ENCODE measurements at places on chromosomes 12 and 14.

DNA sequence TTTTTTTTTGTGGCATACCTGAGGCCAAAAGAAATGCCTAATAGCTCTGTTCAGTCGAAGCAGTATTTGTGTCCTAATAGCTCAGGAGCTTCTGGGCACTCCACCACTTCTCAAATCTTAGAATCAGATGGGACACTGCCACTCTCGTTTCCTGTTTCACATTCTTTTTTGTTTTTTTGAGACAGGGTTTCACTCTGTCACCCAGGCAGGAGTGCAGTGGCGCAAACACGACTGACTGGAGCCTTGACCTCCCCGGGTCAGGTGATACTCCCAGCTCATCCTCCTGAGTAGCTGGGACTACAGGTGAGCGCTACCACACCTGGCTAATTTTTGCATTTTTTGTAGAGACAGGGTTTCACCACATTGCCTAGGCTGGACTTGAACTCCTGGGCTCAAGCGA, 52.7 kb downstream of the SPPL3 start:
- DNase-seq: no peak

DNA sequence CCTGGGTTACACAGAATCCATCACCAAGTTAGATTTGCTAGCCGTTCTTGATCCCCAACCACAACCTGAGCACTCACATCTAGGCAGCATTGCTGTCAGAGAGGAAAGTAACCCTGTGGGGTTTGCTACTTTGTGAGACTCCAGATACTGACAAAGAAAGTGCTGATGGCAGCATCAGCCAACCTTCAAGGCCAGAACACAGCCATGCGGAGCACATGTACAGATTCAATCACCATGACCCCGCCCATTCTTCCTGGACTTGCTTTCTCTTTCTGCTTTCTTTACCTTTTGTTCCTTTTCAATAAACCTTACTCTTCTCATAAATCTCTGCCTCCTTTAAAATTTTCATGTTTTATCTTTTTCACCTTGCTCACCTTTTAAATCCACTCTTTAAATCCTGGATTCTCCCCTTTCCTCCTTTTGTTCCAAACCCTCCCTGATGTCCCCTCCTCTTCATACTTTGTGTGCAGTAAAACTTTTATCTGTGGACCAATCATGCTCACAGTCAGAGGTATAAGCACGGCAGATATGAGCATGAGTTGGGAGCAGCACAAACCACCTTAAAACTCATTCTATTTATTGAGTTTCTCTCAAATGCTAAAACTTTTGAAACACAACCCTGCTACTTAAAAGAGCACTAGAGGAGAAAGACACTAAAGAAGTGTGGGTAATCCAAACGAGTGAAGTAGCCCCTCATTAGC, 21.9 kb upstream of the CERS5 start:
- no peak for DNase-seq

- no peak for DNase-seq
Measured at GRCh38 chr14:35551081-35551480, 17.1 kb downstream of the INSM2 start.

DNA sequence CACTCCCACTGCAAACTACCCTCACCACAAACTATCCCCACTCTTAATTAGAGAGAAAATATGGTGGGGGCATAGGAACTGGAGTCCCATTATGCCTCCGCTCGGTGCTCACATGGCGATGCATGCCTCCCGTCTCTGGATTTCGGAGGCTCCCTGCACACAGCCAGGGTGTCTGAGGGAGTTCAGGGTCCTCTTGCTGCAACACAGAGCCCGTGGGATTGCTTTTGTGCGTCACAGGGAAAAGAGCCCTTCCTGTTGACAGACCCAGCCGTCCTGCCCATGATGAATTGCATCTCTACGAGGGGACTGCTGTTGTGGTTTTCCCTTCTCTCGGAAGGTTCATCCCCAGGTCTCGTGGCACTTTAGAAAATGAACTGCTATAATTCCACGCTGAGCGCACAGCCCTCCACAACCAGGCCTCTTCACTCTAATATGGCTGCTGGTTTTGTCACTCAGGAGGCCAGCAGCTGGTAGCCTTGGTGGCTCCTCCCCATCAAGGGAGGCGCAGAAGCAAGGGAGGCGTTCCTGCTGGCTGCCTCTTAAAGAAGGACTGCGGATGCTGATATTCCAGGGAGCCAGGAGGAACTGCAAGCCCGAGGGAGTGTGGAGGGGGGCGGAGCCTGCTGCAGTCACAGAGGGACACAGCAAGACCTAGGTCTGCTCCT, 158.0 kb downstream of the KCNA5 start:
- no peak for DNase-seq

- no peak for DNase-seq
Measured at GRCh38 chr14:100762089-100762515, 35.4 kb downstream of the DLK1 start.

DNA sequence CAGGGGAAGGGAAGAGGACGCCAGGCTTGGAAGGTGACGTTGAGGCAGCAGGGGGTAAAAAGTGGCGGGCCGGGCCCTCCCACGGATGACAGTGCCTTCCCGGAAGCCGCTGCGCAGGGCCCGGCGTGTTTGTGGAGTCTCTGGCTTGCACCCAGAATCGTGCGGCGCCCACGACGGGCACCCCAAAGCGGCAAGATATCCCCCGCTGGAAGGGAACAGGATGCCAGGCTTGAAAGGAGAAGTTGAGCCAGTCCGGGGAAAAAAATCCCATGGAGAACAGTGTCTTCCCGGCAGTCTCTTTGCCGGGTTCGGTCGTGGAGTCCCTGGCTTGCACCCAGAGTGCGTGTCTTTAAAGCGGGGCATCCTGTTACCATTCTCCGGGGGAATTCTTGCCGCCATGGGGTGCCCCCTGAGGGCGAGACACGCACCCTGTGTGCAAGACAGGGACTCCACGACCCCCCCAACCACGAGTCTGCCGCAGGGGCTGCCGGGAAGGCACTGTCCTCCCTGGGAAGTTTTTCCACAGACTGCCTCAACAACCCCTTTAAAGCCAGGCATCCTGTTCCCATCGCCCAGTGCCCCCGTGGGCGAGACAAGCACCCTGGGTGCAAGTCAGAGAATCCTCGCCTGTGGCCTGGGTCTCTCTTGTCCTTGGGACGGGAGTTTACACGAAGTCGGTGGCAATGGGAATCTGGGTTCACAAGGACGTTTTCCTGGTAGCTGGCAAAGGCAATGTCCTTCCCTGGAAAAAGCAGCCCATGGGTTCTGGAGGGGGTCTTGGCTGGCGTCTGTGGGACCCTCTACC, 156.1 kb upstream of the ALG10B start:
- no peak for DNase-seq

- DNase-seq: no peak
Measured at GRCh38 chr12:40207551-40207950, 17.2 kb upstream of the LRRK2 start.

DNA sequence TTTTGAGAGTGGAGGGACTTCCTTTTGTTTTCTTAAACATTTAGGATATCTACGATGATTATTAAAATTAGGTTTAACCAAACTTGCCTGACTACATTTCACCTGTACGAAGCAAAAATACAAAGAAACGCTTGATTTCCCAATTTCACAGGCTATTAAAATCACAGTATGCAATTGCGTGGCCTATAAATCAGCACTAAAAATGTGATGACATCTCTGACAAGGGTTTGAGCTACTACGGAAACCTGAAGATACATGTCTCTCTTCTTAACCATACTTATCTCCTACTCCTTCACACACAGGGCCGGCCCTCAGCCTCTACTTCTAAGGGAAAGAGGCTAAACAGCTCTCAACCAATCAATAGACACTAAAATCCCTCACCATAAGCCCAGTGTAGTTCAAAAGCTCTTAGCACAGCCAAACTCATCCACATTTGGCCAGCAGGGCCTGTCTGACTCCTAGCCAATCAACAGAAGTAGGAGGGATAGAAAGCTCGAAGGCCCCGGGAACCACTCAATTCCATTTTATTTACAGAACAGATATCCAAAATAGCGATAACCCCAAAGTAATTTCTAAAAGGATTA, 137.3 kb downstream of the FOXN3 start:
- no peak for DNase-seq

- no peak for DNase-seq
Measured at GRCh38 chr12:26153421-26154154, 28.8 kb upstream of the BHLHE41 start.

DNA sequence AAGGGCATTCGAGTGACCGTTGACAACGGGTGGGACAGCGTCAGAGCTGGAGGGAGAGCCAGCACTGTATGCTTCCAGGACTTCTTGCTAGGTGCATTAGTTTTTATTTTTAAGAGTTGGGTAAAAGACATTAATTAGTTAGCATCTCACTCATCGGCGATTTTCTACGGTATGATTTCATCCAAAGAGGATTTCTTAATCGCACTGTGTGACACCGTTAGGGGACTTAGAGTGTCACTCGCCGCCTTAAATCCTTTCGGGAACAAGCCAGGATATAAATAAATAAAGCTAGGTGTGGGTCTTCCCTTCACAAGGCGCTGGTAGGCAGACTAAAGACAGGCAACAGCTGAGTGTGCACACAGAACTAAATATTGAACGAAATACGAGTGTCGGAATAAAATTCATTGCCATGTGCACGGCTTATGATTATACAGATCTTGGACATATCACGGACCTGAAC, 869 bp upstream of the NOVA1 start:
- DNase-seq: no peak

- DNase-seq: no peak
Measured at GRCh38 chr12:122825773-122826724, 9.2 kb upstream of the HIP1R start.

DNA sequence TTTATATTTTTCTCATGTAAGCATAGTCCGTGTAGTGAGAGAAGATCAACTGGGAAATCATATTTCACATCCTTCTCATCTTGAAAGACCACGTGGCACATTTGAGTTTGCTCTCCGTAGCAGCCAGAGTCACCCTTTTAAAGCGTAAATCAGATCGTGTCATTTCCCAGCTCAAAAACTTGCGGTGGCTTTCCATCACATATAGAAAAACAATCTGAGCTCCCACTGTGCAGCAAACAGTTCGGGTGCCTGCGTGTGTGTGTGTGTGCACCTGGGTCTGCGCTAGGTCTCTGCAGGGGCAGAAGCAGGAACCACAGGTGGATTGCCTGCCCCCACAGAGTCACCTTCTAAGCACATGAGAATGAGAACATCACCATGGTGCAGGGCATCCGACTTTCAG, 338.2 kb downstream of the TRHDE start:
- no peak for DNase-seq

DNA sequence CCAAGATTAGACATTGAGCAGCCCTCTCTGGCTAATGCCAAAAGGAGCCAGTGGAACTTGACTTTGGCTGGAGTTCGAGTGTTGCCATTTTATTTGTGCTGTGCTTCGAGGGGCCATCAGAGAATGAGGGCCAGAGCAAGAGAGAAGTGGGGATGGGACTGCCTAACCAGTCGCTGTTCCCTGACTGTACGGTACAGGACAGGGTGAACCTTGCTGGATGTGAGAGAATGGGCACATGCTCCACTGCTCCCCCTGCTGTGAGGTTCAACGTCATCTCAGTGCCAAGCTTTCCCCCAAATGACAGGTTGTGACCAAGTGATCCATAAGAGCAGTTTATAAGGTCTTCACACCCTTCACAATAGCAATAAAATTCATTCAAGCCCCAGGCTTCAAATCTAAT, 55.1 kb upstream of the BCL11B start:
- no peak for DNase-seq

- no peak for DNase-seq
Measured at GRCh38 chr12:127628645-127629044, 638.3 kb upstream of the TMEM132C start.

GRCh38 chr14:75636100-75636692, 24.5 kb downstream of the ERG28 start:
- DNase-seq: no peak

- no peak for DNase-seq
Measured at GRCh38 chr12:106774808-106775524, 484 bp downstream of the RIC8B start.

DNA sequence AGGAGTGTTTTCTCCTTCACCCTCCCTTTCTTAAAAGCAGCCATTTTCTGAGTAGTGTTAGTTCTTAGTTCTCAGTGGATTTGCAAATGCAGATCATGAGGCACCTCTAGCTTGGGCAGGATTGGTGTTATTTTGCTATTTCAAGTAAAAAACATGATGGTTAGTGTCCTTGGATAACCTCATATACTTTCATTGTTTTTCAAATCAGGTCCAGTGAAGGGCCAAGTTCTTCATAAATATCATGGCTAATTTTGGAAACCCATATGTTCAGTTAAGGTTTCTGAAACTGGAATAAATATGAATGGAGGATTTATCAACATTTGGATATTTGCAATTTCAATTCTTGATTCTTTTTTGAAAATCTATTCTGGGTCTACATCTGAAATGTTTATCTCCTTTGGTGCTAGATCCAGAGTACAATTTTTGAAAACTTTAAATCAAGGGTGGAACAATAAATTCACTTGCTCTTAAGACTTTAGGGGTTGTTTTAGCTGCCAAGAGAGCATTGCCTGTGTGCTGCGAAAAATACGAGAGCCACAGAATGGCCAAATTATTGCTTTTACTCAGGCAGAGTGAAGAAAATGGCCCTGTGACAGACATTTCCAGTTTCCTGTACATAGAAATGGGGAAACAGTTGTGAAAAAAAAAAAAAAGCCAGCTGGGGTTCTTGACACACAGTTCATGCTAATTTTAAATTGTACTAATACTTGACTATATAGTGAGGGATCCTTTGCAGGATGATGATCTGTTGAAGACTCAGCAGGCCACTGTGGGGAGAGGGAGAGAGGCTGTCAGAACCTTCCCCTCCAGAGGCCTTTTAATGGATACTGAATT, 104.6 kb downstream of the BICD1 start:
- no peak for DNase-seq

DNA sequence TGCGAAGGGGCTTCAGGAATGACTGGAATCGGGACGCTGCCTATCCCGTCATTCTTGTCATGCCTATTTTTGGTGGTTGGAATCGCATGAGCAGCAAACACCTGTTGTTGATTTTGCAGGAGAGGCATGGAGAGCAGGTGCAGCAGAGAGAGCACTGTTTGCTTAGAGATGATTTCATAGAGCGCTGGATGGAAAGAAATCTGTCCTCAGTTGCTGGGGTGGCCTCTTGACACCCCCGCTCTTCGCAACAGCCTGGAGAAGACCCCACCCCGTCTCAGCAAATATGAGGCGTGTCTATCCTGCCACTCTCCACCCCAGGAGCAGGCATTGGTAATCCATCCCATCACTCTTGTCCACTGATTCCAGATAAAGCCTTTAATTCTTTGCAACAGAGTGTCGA, 19.3 kb upstream of the NCOR2 start:
- no peak for DNase-seq

- no peak for DNase-seq
Measured at GRCh38 chr12:31962076-31962475, 2.9 kb downstream of the RESF1 start.

DNA sequence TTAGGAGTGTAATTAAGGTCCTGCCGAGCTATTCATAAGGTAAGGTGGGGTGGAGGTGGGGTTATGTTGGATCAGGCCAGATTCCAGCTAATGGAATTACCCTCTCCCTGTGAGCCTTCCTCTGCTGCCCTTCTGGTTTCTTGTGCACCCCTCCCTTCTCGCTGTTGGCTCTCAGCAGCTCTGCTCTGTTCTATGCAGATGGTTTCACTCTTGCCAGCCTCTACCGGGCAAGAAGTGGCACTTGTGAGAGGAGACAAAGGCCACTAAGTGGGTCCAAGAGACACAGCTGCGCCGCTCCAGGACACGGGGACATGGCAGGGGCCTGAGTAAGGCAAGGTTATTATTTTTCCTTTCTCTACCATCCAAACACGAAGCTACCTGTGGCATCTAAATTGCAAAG, 334.4 kb downstream of the EMP1 start:
- DNase-seq: no peak

- no peak for DNase-seq
Measured at GRCh38 chr14:61562321-61563161, 132.8 kb upstream of the HIF1A start.

Measured in HuH-7 (cell line).